Colonic mucosa (tissue), 4 donors: ENCODE measurements at places on chromosomes 16 and 17. TPM values are rescaled to one million over a fixed set of nuclear protein-coding genes. Genes with fewer than 3 reads are reported as not detected.
A peak's percentile ranks its signal among the peaks of the same experiment; 100 is the strongest.

QPRT gene
- total RNA-seq, result 54.7 TPM

DNA sequence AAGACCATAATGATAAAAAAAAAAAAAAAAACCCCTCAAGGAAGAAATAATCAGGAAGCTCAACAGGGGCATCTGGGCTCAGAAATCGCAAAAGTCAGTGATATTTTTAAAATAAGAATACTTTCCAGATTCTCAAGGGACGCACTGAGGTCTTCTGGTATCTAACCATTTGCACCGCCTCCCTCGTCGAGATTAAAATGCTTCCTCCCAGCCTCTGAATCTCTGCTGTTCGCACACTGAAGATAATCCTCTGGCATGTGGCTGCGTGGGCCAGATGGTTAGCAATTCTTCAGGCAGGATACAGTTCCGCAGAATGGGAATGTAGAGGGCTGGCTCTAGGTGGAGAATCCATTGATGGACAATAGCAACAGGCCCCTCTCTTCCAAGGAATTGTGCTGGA, 211.7 kb upstream of the CDH5 start:
- no peaks in the 10 kb centered on the region for H3K27me3 ChIP-seq
- no peaks in the 10 kb centered on the region for H3K36me3 ChIP-seq
- H3K27ac ChIP-seq, result no peak overlapping the region
- H3K4me1 ChIP-seq, result no peaks in the 10 kb centered on the region
- no peak overlapping the region for H3K4me3 ChIP-seq

DNA sequence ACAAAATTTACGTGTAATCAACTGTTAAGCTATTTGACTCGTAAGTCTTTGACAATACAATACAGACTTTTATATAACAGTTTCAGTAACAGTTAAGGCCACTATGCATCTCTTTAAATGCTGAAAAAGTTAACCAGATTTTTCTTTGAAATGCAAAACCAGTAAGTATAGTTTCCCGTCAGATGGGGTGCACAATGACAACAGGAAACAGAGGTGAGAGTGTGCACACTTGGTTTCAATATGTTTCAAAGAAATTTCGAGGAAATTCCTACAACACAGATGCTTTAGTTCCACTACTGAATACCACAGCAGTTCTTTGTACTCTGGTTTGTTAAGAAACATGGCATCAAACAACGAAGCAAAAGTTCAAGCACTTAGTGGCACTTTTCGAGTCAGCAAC, 48.4 kb downstream of the RNF157 start:
- no peaks in the 10 kb centered on the region for H3K27me3 ChIP-seq
- H3K27ac ChIP-seq, result peak overlapping the region; percentile 41
- no peak for DNase-seq
- no peak overlapping the region for H3K4me3 ChIP-seq

- no peaks in the 10 kb centered on the region for H3K27me3 ChIP-seq
- no peaks in the 10 kb centered on the region for H3K36me3 ChIP-seq
- H3K27ac ChIP-seq, result peak overlapping the region; percentile 79
- peaks cover 7% of the 10 kb centered on the region for H3K4me1 ChIP-seq
- DNase-seq, result peak; percentile 42
Observed at GRCh38 chr17:42286411-42287221, 1.7 kb upstream of the STAT5A start.

DNA sequence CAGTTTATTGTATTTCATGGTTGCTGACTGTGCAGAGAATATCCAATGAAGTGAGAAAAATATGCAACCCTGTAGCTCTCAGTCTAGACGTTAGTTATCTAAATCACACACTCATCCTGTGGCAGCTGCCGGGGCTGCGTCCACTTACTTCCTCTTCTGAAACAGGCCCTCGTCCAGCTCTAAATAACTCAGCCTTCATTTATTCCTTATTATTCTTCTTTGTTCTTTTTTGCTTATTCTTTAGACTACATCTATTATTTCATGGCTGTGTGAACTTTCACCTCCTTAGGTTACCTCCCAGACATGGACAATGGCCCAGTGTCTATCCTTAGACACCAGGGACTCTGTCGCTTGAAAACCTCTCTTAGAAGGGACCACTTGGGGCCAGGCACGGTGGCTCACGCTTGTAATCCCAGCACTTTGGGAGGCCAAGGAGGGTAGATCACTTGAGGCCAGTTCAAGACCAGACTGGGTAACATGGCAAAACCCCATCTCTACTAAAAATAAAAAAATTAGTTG, 3.4 kb upstream of the THUMPD1 start:
- H3K27ac ChIP-seq, result no peak overlapping the region
- H3K27me3 ChIP-seq, result no peaks in the 10 kb centered on the region
- no peak overlapping the region for H3K4me3 ChIP-seq

ICAM2 gene
- 9.2 TPM for total RNA-seq
